ENCODE measurements at places on chromosomes 6 and 20.

GRCh38 chr6:3359101-3359752 lies 97.6 kb downstream of the SLC22A23 start:
- DNase-seq, result no peak

- DNase-seq, result no peak
Observed at GRCh38 chr20:23690581-23690980, 1.7 kb upstream of the CST4 start.

GRCh38 chr6:146876271-146877151 lies 277.7 kb downstream of the ADGB start:
- DNase-seq, result no peak

GRCh38 chr20:52311209-52311794 lies 119.7 kb upstream of the ZFP64 start:
- DNase-seq, result no peak

- DNase-seq, result no peak
Observed at GRCh38 chr6:151553416-151554165, 59.8 kb downstream of the CCDC170 start.

GRCh38 chr20:23299673-23300050 lies 50.9 kb upstream of the NXT1 start:
- no peak for DNase-seq

- no peak for DNase-seq
Observed at GRCh38 chr6:158283304-158283980, 28.8 kb upstream of the TULP4 start.

DNA sequence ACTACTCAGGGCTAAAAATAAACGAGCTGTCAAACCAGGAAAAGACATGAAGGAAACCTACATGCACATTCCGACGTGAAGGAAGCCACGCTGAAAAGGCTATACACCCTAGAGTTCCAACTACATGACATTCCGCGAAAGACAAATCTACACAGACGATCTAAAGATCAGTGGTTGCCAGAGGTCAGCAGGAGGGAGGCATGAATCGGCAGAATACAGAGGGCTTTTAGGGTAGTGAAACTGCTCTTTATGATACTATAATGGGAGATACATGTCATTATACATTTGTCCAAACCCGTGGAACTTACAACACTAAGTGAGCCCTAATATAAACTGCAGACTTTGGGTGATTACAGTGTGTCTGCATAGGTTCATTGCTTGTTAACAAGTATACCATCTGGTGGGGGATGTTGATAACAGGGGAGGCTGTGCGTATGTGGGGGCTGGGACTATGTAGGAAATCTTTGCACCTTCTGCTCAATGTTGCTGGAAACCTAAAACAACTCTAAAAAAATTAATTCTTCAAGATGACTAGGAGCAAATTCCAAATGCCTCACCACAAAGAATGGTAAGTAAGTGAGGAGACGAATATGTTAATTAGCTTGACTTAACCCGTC lies 132.2 kb upstream of the CDH4 start:
- no peak for DNase-seq

DNA sequence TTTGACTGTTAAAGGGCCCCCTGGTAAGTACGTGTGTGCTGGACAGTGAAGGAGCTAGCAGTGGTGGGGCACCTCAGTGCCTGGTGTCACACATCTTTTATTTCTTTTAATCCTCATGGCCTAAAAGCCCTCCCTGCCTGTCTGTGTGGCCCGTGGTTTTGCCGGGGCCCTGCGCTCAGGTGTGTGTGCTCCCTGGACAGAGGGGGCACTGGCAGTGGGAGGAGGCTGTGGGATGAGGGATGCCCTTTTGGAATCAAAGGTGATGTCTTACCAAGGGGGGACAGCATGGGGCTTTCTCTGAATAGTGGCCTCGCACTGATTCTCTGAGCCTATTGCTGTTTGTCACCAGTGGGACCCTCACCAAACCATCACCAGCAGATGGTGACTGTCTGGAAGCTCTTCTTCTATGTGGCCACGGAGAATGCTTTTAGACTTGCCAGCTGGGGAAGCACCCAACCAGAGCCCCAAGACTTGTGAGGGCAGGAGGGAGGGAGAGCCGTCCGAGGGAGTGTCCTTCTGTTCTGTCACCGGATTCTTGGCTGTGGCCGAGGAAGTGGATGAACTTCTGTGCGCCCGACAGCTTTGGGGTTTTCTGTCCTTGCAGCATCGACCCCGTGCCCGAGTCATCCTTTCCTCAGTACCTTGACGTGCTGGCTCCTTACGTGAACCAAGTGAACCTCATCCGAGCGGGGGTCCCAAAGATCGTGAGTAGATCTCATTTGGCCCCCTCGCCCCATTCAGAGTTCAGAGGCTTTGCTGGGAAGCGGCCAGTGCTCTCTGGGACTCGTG lies 18.1 kb downstream of the PNLDC1 start:
- no peak for DNase-seq

DNA sequence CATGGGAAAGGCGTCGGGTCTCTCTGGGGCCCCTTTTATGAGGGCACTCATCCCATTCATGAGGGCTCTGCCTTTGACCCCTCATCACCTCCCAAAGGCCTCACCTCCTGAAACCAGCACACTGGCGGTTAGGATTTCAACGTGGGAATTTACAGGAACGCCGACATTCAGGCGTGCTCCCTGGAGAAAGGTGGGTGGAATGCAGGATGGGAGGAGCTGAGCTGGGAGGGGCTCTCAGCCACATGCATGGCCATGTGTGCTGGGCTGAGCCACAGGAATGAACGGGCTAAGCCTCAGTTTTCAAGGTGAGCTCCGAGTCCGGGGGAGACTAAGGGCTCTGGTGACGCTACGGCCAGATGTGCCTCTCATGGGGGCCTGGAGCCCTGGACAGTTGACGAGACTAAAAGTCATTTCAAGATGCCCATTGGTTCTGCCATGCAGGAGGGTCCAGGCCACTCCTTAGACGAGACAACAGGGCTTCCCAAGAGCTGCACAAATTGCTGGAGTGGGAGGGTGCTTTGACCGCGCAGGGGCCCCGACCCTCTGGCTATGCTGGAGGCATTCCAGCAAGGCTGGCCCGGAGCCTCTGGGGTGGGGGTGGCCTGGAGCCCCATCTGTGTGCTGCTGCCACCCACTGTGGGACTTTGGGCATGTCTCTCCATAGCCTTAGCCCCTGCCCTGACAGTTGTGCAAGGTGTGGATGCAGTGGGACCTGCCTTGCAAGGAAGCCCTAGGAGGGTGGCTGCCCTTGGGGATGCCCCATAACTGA lies 3.8 kb upstream of the ARFGAP1 start:
- no peak for DNase-seq

- DNase-seq, result no peak
Observed at GRCh38 chr6:132505158-132505557, 7.8 kb downstream of the STX7 start.

Measured in HT1080 (cell line).